T-helper 22 cell (primary cell): ENCODE measurements at places on chromosomes 2 and 18.

DNA sequence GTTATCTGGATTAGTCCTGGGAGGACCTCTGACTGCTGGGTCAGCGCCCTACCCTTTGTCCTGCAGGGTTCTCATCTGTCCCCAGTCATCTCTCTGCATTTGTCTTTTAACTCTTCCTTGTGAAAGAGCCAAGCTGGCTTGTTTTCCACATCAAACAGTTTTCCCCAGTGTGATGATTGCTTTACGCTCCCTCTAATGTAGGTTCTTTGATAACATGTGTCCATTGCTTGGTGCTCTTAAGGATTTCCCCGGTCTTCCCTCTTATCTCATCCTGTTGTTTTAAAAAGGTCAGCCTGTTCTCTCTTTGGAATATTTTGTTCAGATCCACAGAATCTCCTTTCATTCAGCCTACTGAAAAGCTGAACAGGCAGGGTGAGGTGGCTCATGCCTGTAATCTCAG, 792.1 kb upstream of the RAB6C start:
- DNase-seq = no peak

GRCh38 chr2:128789776-128790455, 471.2 kb upstream of the HS6ST1 start:
- no peak for DNase-seq

DNA sequence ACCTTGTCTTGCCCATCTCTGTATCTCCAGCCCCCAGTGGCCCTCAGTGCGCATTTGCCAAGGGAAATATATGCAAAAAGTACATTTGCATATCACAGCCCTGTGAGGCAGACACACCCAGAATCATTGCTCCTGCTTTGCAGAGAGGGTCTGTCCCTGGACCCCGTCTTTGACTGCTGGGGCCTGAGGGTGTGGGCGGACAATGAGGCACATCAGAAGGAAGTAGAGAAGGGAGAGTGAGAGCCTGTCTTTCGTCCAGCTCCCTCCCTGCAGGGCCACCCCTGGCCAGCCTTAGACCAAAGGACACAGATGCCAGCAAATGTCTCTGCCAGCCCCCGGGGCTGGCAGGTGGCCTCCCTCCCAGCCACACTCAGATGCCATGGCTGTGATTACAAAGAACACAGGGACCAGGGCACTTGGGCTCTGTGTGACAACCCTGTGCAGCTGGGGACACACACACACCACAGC, 516.2 kb upstream of the MYT1L start:
- no peak for DNase-seq

DNA sequence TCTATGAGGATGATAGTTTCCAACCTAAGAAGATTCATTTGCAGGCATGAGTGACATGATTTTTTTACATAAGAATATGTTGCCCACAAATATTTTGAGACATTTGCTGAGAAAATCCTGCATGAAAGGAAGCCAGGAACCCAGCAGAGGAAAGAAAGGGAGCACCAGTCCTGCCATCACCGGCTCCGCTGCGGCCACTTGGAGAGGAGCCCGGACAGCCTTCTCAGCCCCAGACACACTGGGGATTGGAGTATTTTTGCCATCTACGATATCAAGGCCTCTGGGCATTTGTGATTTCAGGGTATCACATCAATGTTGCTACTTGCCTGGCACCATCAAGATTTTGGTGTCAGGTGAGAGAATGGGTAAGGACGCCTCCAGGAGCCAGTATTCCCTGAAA, 228.3 kb downstream of the PTGR3 start:
- no peak for DNase-seq

- no peak for DNase-seq
Observed at GRCh38 chr2:38141501-38141900, 65.5 kb upstream of the CYP1B1 start.

DNA sequence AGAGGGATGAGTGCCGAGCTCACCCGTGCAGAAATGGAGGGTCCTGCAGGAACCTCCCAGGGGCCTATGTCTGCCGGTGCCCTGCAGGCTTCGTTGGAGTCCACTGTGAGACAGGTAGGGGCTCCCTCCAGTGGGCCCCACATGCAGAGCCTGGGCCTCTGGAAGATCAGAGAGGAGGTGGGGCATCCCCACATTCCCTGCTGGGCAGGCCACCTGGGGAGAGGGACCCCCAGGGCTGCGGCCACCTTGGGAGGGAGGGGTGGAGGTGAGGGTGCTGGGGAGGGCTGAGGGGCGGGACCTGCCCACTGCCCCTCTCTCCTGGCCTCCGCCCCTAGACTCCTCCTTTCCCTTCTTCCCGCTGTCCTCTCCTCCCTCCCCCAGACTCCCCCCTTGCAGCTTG, 38.5 kb downstream of the MTERF4 start:
- DNase-seq = no peak

DNA sequence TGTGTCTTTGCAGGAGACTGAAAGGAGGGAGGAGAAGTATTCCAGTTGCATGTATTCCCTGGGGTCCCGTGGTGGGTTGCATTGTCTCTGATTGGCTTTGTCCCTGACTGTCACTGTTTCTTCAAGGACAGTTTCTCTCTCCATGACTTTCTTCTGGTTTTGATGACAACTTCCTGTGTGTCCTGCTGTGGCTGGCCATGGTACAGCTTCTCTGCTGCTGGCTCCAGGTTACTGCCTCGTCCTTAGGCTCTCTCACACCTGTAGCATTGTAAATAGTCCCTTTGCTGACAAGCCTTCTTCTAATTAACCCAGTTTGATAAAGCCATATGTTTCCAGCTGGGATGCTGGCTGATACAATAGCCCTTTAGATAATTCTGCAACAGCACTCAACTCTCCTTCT, 129.0 kb downstream of the LPIN1 start:
- DNase-seq = no peak

DNA sequence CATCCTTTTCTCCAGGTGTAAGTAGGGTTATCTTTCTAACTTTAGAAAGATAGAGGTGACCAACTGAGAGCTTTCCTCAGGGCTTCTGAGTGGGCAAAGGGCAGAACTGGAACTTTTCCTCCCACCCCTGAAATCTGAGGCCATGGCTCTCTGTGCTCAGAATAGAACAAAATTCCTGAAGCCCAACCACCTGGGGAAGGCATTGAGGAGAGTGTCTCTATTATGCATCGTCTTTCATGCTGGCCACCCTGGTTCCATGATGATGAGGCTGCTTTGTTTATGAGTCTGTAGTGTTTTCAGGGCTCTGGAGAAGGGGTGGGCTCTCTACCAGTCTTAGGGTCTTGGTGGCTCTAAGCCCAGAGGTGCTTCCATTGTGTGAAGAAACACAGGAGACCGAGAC, 30.7 kb upstream of the IL1R1 start:
- DNase-seq = no peak

DNA sequence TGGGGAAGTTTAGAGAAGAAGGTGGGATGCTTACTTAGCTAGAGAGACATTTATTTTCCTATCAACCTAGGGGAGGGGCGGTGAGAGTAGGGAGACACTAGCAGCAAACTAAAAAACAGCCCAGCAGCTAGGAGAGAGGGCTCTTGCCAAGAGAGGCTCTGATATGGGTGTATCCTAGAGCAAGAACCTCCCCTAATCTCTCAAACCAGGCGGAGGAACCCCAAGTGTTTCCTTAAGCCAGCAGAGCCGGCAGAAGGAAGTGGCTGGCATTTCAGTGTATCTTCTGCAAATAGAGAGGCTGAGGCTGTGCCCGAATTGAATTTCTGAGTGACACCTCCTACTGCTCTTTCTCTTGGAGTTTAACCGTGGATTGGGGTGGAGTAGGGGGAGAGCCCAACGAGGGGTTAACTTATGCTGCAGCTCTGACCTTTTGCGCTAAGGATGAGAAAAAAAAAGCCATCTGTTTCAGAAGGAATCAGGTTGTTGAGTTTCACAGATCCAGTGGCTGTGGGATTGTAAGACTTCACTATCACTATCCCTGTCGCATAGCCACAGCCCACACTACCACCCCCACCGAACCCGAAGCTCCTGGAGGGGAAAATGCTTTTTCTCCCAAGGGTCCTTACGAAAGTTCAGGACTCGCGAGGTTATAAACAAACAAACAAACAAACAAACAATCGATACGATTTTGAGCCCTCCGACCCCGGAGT, 1.4 kb downstream of the ST8SIA5 start:
- no peak for DNase-seq

DNA sequence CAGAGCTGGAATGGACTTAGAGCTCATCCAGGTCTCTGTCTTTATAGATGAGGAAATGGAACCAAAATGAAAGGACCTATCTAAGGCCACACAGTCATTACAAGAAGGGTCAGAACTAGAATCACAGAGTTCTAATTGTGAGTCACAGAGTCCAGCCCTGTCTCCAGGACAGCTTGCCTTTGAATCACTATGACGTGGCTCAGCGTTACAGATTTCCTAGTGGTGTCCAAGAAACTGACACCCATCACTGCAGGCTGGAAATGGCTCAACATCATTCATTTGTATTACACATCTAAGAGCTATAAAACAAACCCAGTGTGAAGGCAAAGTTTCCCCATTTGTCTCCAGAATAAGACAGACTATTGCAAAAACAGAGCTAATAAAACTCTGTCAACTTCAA, 164.3 kb upstream of the SIX2 start:
- no peak for DNase-seq

DNA sequence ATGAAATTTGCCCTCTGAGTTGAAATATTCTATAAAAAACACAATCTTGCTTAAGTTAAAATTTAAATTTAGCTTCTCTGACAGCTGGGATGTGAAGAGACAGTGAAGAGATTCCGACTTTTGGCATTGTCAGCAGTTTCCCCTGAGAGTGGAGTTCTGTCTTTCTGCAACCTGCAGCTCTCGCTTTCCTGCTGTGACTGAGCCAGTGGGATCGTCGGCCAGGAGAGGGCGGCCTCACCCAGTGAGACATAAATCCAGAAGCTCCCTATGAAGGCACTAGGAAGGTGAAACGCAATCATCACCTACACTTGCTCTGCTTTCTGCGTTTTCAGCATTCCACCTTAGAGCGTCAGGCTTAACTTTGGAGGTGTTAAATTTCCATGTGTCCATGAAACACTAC, 75.4 kb upstream of the HNMT start:
- DNase-seq = no peak

DNA sequence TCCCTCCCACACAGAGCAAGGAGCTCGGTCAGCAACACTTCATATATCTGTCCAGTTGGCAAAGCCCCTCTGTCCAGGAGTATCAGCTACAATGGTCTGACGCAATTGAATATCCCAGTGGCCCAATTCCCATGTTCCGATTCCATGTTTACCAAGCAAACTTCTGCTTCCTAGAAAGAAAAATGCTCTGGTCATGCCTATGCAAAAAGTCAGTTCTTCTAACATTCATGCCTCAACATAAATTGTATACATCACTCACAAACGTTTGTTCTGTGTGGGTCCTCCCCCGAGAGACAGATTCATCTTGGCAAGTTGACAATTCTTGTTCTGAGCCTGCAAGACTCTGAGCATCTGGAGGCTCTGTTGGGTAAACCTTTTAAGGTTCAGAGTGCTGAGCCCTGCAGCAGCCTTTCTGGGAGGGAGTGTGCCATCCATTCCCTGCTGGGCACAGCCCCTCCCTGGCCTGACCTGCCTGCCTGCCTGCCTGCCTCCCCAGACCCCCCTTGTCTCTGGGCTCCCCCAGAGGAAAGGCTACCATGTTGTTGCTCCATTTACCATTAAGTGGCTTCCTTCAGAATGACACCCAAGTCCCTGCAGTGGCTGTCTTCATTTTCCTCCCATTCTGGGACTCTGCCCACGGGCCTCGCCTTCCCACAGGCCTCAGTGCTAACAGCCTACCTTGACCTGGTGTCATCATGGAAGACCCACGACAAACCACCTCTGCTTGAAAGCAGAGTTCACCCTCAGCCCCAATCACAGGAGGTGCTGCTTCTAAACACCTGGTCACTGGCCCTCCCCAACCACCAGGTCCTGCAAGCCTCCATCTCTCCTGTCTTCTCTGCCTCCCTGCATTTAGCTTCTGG, 37.6 kb upstream of the TAF1B start:
- DNase-seq = no peak

DNA sequence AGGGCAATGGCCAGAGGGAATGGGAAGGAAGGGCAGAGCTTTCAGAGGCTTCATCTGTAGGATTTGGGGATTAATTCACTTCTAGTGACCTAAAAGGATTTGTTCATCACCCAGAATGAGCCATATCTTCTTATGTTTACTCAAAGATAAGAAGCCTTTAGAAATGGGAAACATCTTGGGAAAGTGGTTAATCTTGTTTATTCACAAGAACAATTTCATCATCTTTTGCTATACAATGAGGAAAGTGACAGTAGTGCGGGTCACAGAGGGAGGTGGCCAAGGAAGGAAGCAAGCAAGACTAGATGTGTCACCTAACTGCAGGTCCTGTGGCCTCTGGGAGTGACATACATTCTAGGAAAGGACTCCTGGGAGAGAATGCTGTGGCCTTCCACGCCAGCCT, 140.4 kb upstream of the ALPP start:
- no peak for DNase-seq
